Activated naive CD8-positive, alpha-beta T cell treated with anti-CD3 and anti-CD28 coated beads for 36 hours (primary cell): ENCODE measurements at places on chromosomes 1 and 21. TPM values are rescaled to one million over a fixed set of nuclear protein-coding genes. Genes with fewer than 3 reads are reported as not detected.
A peak's percentile ranks its signal among the peaks of the same experiment; 100 is the strongest.

CHIA gene
- total RNA-seq = not detected

LRRC71 gene
- total RNA-seq = not detected

CNTN2 gene
- total RNA-seq = not detected

KCNQ4 gene
- 0.64 TPM for total RNA-seq

PIK3C2B gene
- total RNA-seq = 21.5 TPM

UBE4B gene
- total RNA-seq = 32.9 TPM

SPATA17 gene
- not detected for total RNA-seq

CD1B gene
- total RNA-seq = not detected

DNASE2B gene
- total RNA-seq = not detected

TSPEAR gene
- not detected for total RNA-seq

OLIG1 gene
- 0.21 TPM for total RNA-seq

KIF17 gene
- not detected for total RNA-seq

CELA3B gene
- not detected for total RNA-seq

CFHR4 gene
- total RNA-seq = not detected

CDK18 gene
- total RNA-seq = 6.5 TPM

MACO1 gene
- 19.8 TPM for total RNA-seq

MATN1 gene
- 1.5 TPM for total RNA-seq

LMNA gene
- 37.8 TPM for total RNA-seq

AUNIP gene
- total RNA-seq = 15.1 TPM

GRCh38 chr1:231883382-231883781 is 256.8 kb downstream of the DISC1 start:
- no peak for DNase-seq

GRCh38 chr1:168766568-168766967 is 37.6 kb upstream of the DPT start:
- no peak for DNase-seq

- DNase-seq = no peak
Measured at GRCh38 chr1:107940701-107941100, 24.3 kb downstream of the VAV3 start.

GRCh38 chr1:2148691-2149090 is 45.9 kb downstream of the FAAP20 start:
- peak; percentile 38 for DNase-seq

GRCh38 chr1:181392613-181393220 is 90.6 kb upstream of the CACNA1E start:
- DNase-seq = no peak

- no peak for DNase-seq
Measured at GRCh38 chr1:22860883-22861385, 111.7 kb downstream of the LACTBL1 start.

GRCh38 chr1:27342391-27342777 is 562 bp downstream of the SYTL1 start:
- peak; percentile 28 for DNase-seq

DNA sequence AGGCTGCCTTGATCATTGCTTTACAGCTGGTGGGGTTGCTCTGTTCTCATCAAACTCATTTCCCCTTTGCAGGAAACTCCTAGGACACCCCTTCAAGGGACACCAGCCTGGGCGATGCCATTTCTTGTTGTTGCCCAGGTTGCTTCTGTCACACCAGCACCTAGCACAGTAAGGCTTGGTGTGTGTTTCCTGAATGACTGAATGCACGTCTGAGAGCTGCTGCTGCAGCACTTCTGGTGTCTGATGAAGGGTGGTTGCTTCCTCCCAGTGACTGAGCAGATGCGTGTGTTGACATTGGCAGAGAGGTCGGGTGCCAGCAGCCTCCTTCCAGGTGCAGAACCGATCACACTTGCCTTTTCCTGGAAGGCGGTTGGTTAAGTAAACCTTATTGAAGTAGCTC is 477.4 kb downstream of the CAMTA1 start:
- DNase-seq = no peak

DNA sequence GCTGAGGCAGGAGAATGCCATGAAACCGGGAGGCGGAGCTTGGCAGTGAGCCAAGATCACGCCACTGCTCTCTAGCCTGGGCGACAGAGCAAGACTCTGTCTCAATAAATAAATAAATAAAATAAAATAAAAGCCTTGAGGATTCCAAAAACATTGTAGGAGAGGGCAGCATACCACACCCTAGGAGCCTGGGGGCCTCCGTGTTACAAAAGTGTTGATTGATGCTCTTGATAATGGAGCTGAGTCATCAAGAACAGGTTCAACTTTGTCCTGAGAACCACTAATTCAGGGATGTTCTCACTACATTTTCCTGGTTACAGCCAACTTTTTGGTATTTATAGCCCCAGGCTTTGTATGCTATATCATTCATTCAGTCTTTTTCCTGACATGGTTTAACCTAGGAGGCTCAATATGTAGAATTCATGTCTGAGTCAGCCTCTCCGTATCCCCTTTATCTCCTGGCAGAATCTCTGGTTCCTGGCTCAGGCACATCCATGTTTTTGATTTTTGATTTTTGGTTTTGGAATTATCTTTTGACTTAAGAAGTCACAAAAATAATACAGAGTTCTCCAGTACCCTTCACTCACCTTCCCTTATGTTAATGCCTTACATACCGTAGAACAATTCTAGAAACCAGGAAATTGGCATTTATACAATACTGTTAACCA is 69.4 kb downstream of the LRRC8D start:
- no peak for DNase-seq

GRCh38 chr1:85615586-85616363 is 35.2 kb downstream of the CCN1 start:
- no peak for DNase-seq

GRCh38 chr1:36728846-36729245 is 246.1 kb upstream of the CSF3R start:
- no peak for DNase-seq

GRCh38 chr1:200493344-200493743 is 83.5 kb upstream of the ZNF281 start:
- no peak for DNase-seq

- DNase-seq = no peak
Measured at GRCh38 chr1:226772446-226773139, 33.5 kb upstream of the ITPKB start.

DNA sequence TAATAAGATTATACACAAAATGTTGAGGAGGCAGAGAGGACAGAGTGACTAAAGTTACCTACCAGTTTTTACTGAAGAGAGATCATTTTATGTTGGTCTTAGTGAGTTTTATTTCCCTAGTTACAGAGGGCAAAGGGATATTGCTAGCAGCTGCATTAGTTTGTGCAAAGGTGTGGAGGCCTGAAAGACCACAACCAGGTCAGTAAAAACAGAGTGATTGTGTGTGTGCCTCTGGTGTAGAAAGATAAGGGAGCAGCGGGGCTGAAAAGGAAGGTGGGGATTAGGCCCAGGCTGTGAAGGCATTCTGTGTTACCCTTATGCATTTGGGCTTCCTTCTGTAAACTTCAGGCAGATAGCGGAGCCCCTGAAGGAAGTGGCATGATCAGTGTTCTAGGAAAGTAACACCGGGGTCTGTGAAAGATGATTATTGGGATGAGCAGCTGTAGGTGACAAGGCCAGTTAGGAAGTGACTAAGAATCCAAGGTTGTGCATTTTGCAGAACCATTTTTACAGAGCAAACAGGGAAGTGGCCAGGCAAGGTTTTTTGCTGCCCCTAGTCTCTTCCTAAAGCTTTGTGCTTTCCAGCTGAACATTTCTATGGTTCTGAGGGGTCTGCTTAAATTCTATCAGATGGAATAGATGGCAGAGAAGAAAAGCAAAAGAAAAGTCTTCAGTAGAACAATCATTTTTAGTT is 3.7 kb downstream of the GADD45A start:
- no peak for DNase-seq

- no peak for DNase-seq
Measured at GRCh38 chr1:46942086-46942485, 810 bp upstream of the CYP4A11 start.

GRCh38 chr1:204960306-204961125 is 82.5 kb upstream of the CNTN2 start:
- no peak for DNase-seq

DNA sequence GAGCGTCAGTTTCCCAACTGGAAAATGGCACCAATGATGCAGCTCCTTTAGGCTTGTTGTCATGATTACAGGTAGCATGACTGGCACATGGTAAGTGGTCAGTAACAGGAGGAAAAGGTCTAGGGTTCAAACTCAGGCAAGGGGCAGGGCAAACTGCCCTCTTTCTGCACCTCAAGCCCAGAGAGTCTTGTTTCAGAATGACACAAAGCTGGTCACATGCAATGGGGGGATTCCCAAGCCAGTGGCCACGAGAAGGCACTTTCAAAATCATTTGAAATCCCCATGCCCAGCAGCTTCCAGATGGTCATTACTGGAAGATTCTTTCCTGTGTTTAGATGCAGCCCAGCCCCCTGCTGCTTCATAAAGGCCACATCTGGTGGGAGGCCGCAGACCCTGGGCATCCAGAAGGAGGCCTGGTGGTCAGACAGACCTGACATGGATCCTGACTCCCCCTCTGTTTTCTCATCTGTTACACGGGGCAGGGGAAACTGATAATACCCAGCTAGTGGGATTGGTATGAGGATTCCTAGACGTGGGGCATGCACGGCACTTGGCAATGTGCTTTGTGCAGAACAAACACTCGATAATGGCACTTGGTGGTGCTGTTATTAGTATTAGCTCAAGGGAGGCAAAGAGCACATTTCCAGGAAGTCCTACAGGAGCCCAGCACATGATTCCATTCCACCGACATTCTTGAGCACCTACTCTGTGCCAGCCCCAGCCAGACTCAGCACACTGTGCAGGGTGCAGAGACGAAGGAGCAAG is 6.9 kb upstream of the PLA2G2D start:
- no peak for DNase-seq

DNA sequence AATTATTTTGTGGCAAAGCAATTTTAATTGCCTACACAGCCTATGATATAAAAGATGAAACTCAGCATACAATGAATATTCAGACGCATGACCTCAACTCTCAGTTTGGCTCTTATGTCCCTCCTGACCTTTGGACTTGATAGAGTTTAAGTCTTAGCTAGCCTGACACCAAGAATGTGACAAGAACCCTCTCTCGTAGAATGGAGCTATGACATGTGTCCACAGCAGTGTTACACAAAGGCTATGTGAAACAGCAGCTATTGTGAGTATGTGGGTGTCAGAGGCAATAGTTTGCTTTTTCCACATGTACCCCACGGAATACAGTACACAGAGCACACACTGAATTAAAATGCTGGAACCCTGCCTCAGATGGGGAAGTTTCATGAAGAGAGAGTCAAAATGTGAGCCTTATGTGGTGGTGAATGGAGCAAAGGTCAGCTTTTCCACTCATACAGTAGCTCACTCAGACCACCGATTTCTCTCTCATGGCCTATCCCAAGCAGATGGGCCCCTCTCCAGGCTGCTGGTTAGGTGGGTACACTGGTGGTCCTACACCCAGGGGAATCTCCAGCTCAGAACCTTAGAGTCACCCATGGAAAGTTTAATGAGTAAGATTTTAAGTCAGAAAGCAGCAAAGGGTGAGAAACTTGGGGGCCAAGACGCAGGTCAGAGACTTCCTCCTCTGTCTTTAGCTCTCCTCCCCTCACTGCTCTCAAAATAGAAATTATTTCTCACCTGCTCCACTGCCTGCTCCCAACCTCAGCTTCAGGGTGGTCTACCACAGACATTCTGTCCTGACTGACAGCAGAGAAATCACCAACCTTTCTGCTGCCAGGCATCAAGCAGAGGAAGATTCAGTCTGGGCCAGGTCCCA is 10.1 kb upstream of the XCL2 start:
- DNase-seq = peak; percentile 62

DNA sequence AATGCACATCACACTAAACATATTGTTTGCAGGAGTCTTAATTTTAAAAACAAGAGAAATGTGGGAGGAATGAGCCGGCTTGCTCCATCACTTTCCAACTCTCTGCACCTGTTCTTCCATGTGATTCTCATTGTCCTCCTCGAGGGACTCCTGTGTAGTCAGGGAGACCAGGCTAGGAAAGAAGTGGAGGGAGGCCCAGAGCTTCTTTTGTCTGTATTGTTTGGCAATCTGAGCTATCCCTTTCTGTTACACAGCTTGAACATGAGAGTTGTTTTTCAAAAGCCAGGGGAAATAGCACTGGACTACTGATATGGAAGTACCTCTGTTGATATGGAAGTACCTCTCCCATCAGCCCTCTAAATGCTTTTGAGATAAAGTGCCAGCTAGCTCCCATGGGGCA is 18.8 kb upstream of the LRRC8D start:
- no peak for DNase-seq

DNA sequence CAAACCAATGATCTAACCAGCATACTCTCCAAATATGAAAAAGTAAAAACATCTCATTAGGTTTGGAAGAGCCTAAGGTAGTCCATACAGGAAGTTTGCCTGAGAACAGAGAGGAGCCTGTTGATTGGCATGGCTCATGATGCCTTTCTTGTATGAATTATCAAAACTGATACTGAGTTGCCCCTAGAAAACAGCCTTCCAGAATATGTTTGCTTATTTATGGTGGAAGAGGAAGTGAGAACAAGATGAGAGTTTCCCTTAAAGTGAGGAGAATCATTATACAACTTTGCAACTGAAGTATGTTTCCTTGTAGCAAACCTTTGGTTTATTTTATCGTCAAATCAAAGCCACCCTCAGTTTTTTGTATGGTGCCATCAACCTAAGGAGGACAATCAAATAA is 23.8 kb upstream of the KIAA1614 start:
- no peak for DNase-seq
